ENCODE measurements at places on chromosomes 12 and 14.

GRCh38 chr12:122501489-122501989, 807 bp upstream of the ZCCHC8 start:
- no peak for DNase-seq

DNA sequence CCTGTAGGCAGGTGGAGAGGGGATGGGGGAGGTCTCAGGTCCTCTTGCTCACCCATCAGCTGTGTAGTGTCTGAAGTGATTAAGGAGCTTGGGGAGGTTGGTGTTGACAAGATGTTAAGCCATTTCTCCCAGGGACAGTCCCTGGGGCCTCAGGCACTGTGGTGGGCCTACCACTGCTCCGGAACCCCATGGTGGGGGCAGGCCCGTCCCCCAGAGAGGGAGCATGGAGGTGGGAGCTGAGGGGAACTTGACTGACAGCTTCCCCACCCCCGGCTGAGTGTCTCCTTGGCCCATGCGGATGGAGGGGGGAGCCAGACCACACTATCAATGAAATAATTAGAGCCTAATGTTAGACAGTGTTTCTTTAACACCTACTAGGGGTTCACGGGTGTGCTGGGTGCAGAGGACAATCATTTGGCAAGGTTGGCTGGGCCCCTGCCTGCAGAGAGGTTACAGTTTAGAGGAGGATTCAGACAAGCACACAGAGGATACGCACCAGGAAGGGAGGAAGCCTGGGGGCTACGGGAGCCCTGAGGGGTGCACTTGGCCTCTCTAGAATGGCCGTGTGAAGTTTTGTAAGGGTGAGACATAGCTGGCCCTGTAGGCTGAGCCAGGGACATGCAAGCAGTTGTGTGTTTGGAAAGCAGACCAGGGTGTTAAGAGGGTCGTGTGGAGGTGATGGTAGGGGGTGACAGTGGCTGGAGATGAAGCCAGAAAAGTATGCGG, 19.3 kb upstream of the KRT80 start:
- no peak for DNase-seq

DNA sequence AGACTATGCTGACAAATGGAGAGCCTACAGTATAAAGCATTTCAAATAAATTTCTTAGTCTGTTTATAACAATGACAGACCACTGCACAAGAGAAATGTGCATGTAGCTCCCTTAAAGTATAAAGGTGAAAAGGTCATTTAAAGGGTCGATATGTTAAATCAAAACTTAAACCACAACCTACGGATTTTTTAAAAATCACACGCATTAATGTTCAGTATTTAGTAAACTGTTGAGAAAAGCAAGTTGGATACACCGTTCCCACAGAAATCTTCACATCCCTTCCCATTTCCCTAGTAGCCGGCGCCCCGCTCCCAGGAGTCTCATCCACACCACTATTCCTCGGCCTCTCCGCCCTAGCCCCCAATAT, 614 bp downstream of the FKBP3 start:
- DNase-seq = no peak

DNA sequence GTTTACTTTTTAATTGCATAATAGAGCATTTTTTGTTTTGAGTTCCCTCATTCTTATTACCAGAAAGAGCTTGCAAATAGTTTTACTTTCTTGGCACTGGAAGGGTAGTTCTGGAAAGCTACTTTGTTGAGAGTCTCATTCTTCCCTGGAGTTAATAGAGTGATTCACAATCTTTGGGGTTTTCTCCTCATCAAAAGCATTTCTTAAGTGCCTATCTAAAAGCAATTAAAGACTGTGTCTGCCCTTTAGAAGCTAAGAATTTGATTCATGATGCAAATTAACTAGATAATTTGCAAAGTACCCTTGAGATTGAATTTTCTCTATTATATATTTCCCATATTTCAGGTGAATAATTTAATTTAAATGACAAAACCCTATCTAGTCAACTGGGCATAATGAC, 8.1 kb upstream of the BMAL2 start:
- no peak for DNase-seq

GRCh38 chr12:111126331-111126730, 206.0 kb upstream of the MYL2 start:
- no peak for DNase-seq

- DNase-seq = no peak
Observed at GRCh38 chr12:57735952-57736740, 2.4 kb downstream of the AGAP2 start.

DNA sequence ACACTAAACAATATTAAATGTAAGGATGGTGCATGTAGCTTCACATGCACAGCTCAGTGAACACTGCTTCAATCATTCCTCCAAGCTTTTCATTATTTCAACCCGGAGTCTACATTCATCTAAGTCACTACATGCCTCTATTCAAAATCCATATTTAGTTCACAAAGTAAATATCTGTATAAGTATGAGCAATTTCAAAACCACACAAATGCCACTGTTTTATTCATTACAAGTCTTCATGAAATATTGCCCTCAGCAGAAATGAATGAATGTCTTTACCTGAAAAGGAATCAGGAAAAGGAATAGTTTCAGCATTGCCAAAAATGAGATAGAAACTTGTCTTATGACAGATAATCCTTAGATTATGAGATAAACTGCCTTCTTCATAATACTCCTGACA, 149.4 kb downstream of the SLC38A4 start:
- no peak for DNase-seq

GRCh38 chr14:39984323-39984722, 552.1 kb upstream of the FBXO33 start:
- no peak for DNase-seq

GRCh38 chr12:3206536-3207072, 129.4 kb downstream of the TSPAN9 start:
- DNase-seq = no peak

DNA sequence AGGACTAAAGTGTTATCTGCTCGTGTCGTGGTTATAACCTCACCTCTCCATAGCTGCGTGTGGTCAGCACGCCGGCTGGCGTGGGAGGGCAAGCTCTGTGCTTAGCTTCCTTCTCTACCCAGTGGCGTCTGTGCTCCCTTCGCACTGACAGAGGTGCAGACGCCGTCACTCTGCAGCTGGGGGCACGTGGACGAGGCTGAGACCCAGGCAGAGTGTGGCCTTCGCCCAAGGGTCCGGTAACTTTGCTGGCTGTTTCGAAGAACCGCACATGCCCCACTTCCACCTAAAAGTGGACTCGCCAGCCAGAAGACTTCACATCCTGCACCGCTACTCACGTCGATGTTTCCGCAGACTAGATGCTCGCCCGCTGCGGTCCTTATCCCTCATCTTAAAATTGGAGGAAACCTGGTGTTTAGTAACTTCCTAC, 35.9 kb upstream of the DYNC1H1 start:
- DNase-seq = no peak

DNA sequence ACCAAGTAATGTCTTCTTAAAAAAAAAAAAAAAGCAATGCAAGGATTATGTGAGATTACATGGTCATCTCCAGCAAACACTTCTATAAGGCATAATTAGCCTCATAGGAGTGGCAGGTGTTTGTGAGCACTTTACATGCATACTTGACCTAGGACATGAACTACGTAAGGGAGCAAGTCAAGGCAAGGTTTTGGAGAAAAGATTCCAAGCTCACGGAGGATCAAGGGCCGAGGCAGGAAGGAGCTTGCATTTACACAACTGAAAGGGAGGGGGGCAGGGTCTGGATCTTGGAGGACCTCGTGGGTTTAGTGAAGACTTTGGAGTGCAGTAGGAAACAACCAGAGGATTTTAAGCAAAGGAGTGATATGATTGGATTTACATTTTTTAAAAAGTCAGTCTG, 112.5 kb downstream of the CCER1 start:
- no peak for DNase-seq

GRCh38 chr12:753611-754472, 1.5 kb downstream of the WNK1 start:
- peak; percentile 62 for DNase-seq

GRCh38 chr14:61125867-61126572, 145.0 kb downstream of the SLC38A6 start:
- DNase-seq = no peak

DNA sequence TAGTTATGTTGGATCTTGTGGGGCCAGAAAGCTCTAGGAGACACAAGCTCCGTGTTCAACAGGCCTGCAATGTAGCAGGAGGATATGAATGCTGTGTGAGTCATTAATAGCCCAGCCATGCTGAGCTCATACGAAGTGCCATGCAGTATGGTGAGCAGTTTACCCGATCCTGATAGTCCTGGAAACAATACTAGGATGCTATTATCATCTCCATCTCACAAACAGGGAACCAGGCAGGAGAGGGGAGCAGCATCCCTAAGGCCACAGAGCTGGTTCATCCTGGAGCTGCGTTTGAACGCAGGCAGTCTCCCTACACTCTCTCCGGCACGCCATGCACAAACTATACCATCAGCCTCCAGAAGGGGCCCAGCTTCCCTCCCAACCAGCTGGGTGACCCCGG, 20.5 kb downstream of the TTC7B start:
- DNase-seq = no peak

DNA sequence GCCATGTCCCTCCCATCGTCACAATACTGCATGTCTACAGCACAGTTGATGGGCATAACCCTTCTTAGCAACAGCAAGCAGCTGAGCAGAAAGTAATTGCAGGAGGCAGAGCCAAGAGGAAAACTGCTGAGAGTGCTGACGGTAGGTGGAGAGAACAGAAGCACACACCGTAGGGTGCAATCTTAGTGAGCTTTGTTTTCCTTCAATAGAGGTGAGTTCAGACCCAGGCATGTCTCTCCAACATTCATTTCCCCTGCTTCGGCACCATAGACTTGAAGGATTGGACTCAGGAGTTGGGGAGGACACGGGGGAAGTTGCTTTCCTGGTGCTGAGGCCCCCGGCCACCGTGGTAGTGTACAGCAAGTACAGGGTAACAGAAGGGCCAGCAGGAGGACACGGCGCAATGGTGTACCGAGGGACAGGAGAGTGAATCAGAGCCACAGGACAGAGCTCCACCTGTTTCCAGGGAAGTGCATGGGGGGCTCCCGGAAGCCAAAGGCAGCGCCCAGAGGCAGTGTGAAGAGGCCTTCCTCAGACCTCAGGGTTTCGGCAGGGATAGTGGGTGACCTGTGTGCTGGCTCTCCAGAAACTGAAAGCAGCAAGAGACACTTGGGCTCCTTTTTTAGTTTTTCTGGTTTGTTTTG, 36.3 kb upstream of the SINHCAF start:
- DNase-seq = no peak

DNA sequence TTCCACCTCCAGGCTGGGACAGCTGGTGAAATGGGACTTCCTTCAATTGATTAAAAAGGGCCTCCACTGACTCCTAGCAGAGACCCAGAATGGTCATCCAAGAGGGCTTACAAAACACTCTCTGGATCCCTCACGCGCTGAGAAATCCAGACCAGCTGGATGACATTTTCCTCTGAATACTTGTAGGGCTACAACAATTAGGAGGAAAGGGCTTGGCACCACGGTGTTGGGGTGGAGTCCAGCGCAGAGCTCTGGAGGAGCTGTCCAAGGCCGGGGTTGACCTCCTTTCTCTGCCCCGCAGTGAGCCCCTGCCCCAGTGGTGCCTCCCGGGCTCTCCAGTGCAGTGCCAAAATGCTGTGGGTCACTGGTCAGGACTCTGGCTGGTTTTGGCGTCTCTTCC, 189.0 kb upstream of the CCND2 start:
- no peak for DNase-seq

DNA sequence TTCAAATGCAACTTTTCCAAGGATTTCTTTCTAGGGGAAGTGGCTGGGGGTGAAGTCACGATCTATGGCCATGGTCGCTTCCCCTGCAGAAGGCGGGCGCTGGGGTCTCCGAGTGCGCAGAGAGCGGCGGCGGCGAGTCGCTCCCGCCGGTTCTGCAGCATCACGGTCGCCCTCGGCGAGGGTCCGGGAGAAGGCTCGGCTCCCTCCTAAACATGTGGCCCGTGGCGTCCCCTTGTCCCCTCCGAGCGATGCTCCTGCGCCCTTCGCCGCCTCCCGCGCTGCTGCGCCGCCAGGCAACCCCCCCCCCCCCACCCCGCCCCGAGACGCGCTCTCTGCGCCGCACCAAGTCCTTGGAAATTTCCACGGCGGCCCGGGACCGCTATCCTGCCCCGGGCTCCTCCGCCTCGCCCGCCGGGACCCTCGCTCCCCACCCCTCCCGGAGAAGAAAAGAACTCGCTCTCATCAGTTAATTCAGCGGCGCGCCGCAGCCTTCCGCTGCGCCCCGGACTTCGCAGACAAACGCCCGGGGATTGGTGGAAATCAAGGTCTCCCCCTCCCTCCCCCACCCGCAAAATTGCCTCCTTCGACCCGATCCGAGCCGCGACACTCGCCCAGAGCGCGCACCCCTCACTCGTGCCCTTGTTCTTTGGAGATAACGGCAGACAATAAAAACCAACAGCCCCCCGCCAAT, at the start of gene ST8SIA1:
TSS of gene ST8SIA1 (minus strand) at position 298 of the 691 bp plus-strand sequence. CDS start 475 bp downstream, outside the sequence.
- DNase-seq = peak; percentile 62

GRCh38 chr12:107027636-107028053, 40.7 kb upstream of the MTERF2 start:
- DNase-seq = no peak

GRCh38 chr12:15931590-15932053, 20.5 kb downstream of the DERA start:
- no peak for DNase-seq

GRCh38 chr14:32608857-32609256, 279.8 kb downstream of the AKAP6 start:
- no peak for DNase-seq

DNA sequence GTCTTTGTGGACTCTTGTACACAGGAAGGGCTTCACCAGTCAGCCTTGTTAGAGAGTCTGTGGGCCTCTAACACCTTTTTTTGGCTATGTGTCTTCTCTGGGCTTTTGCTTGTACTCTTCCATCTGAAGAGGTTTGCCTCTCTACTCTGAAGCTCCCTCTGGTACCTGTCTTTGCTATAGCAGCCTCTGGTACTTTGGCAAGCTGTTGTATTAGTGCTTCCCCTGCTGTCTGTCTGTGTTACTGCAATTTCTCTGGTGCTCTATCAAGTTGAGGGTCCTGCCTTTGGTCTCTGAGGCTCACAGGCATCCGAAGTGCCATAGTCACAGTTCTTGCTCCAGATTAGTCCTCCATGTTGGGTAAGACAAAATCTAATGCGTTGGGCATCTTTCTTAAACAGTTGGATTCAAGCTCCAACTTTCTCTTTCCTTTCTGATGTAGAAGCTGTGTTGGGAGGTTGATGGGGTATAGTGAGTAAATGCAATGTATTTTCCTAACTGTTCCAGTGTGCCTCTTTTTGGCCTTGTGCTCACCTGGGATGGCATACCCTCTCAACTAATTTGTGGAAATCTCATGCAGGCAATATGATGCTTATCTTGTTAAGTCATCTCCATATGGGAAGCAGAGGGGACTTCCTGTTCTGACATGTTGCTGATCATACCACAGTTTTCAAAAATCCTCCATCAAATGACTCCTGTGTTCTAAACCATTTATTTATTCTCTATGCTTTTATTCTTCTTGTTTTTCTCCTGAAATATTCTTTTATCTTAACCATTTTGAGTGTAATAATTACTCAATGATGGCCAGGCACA, 88.8 kb downstream of the ATF7IP start:
- peak; percentile 44 for DNase-seq

DNA sequence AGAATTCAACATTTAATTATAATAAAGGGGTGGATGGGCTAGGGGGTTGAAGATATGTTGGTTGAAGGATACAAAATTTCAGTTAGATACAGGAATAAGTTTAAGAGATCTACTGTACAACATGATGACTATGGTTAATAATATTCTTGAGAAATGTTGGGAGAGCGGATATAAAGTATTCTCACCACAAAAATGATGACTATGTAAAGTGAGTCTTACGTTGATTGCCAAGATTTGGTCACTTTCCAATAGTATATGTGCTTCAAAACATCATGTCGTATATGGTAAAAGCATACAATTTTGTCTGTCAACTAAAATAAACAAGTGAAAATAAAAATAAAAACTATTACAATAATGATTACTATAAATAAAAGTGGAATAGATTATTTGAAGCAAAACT, 802.0 kb downstream of the C12orf50 start:
- DNase-seq = no peak

- DNase-seq = no peak
Observed at GRCh38 chr12:42828836-42829235, 239.3 kb upstream of the PRICKLE1 start.
